ENCODE measurements at places on chromosomes 16 and 17.

GRCh38 chr17:44402564-44403172, 13.2 kb upstream of the ITGA2B start:
- DNase-seq = no peak

DNA sequence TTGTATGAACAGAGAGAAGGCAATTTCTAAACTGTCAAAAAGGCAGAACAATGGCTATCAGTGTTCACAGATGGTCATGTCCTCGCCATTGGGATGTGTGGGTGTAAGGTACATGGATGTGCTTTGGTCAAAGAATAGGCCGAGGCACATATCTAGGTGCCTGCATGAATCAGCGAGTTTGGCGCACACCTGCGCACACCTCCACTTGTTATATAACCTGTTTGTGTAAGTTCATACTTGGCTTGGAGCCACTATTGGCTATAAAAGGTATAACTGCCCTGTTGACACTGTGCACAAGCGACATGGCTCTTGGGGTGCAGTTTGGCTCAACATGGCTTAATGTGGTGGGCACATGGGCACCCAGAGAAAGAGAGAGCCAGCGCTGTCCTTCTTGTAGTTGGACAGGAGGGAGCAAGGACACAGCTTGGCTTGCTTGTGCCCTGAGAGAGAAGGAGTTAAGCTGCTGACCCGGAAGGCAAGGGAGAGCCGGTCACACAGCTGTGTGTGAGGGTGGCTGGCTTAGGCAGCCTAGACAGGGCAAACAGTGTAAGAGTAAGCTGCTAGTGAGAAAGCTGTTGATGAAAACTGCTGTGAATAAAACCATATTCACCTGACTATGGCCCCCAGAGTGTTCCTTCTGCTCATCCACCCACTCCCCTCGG, 499.1 kb downstream of the KCNJ2 start:
- DNase-seq = no peak

GRCh38 chr17:79211061-79211770, 136.6 kb downstream of the ENGASE start:
- no peak for DNase-seq

- DNase-seq = no peak
These were observed 1.6 kb downstream of the SPIRE2 start for GRCh38 chr16:89829630-89830437.

GRCh38 chr17:51046514-51047384, 73.9 kb downstream of the SPAG9 start:
- no peak for DNase-seq

DNA sequence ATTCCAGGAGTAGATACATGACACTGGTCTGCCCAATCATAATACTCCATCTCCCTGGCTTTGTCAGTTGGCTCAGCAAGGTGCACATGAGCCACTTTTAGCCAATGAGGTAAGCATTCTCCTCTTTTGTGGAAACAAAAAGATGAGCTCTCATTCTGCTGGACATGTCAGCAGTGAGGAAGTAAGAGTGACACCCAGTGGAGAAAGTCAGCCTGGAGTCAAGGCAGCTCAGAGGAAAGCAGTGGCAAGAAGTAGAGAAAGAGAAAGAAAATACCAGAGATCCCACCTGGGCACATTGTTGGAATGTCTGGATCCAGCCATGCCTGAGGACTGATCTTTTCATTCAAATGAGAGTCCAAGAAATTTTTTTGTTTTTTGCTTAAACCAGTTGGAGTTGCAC, 496.9 kb upstream of the C16orf82 start:
- DNase-seq = peak; percentile 4

DNA sequence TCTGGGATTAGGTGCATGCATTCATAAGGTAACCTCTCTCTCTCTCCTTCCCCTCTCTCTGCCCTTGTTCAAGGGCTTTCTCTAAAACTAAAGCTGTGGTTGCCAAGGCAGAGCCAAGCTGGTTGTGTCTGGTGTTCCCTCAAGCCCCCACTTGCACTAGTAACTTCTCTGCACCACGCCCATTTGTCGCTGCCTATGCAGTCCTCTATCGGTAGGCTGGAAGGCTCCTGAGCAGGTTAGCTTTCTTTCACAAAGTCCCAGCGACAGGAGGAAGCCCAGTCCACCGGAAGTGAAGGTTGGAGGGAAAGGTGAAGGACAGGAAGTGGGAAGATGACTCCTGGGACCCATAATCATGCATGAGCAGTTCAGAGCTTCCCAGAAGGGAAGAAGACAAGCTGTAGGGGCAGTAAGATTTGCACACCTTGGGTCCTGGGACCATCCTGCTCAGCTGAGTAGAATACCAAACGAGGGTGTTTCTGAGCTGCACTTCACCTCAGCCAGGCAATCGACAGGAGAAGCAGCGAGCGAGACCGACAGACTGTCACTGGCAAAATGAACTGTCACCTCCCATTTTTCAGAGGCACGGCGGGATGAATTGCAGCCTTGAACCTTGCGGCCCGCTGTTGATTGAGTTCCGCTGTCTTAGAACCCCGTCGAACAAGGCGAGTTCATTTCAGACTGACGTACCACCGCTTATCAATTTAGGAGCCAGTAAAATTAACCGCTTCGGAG, 14.7 kb upstream of the SKAP1 start:
- peak; percentile 29 for DNase-seq

GRCh38 chr16:89147085-89147817, 24.3 kb upstream of the CDH15 start:
- DNase-seq = no peak

GRCh38 chr17:13480877-13481276, 120.9 kb downstream of the HS3ST3A1 start:
- DNase-seq = no peak

GRCh38 chr16:88888057-88888456, 21.6 kb upstream of the PABPN1L start:
- DNase-seq = no peak

DNA sequence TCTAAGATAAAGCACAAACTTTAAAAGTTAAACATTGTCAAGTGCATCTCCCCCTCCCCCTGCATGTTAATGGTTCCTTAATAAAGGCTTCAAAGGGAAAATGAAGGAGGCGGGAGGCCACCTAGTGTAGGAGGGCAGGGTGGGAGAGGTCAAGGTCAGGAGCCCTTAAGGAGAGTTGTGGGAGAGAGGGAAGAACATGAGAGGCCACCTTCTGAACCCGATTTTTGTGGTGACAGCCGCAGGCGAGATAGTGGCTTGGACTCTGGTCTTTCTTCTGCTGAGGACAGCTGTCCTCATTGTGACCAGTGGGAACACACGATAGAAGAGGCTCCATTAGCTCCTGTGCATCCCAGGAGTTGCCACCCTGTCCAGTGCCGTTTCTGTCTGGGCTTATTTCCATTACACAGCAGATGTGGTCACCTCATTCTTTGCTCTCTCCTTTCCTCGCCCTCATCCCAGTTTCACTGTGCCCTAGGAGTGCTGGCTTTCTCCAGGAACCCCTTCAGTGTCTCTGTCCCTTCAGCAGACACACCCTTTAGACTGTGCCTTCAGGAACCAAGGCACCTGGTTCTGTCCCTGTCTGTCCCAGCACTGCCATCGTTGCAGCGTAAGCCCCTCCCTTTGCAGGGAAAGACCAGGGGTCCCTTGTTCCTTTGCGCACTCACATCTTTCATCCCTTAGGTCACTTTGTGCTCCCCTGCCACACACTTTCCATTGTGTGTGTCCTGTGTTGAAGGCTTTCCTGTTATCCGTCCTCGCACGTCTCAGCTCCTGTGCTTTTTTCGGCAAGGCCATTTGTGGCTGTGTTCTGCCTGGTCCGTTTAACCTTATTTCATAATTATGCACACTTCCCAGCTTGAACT, 7.5 kb downstream of the SEC14L1 start:
- no peak for DNase-seq

GRCh38 chr17:66345264-66345663, 42.9 kb downstream of the PRKCA start:
- no peak for DNase-seq

DNA sequence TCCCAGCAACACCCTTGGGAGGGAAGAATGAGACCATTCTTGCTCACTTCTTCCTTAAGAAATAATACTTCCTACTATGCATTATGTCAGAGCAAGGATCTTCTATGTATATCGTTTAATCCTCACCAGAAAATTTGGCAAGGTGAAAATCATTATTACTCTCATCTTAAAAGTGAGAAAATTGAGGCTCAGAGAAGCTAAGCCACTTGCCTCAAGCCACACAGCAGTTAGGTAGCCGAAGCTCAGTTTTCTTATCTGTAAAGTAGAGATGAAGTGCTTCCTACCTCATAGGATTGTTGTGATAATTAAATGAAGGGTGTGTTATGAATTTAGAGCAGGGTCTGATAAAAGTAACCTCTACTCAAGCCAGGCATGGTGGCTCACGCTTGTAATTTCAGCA, 368.9 kb upstream of the ASIC2 start:
- DNase-seq = no peak

GRCh38 chr17:46121165-46121764, 72.0 kb downstream of the KANSL1 start:
- no peak for DNase-seq

GRCh38 chr17:34314279-34314678, 5.0 kb upstream of the CCL8 start:
- DNase-seq = no peak

- DNase-seq = no peak
These were observed 55.7 kb downstream of the SYNRG start for GRCh38 chr17:37553401-37553966.

DNA sequence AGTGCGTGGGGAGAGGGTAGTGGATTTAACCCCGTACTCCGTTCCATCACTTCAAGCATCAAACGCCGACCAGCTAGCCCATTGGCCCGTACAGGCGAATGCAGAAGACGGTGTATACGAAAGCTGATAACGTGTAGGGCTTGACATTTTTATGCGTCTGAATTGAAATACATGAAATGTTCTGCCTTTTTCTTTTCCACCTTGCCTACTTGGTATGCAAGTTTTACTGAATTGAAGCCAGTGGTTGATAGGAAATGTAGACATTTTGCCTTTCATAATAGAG, 834 bp upstream of the STAT3 start:
- peak; percentile 93 for DNase-seq

DNA sequence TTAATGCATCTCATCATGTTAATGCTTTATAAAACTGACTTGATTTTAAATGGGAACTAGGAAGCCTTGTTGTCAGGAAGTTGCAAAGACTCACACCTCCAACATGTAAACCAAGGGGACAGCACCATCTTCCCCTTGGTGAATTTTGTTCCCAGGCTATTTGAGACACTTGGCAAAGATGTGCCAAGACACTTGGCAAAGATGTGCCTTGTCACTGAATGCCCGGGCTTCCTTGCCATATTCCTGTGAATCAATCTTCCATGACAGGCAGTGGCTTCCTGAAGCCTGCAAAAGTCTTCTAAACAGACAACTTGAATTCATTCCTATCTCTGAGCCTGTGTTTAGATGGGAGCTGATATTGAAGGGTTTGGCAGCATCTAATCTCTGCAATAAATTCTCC, 465.4 kb upstream of the C16orf82 start:
- DNase-seq = no peak

DNA sequence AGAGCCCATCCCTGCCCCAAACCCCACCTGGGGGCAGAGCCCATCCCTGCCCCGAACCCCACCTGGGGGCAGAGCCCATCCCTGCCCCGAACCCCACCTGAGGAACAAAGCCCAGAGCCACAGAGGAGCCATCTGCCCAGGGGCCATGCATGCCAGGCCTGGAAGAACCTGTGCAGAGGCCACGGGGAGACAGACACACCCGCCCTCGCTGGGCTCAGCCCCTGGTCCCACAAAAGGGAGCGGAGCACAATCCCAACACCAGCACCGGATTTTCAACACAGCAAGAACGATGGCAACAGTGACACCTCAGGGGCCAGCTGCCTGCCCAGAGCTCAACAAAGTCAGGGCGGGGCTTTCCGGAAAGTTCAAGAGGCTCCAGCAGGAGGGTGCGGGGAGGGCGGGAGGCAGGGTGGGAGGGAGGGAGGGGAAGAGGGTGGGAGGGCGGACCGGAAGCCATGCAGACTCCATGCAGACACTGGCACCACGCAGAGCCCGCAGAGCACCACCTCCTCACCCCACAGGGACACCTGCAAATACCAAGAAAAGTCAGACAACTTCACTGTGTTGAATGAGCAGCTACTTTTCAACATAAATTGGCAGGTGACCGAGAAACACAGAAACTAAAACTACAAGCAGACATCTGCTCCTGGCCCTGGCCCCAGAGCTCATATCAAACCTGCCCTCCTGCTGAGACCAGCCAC, 27.9 kb upstream of the C16orf95 start:
- DNase-seq = peak; percentile 44

- no peak for DNase-seq
These were observed 1.4 kb downstream of the YPEL2 start for GRCh38 chr17:59332749-59333377.

DNA sequence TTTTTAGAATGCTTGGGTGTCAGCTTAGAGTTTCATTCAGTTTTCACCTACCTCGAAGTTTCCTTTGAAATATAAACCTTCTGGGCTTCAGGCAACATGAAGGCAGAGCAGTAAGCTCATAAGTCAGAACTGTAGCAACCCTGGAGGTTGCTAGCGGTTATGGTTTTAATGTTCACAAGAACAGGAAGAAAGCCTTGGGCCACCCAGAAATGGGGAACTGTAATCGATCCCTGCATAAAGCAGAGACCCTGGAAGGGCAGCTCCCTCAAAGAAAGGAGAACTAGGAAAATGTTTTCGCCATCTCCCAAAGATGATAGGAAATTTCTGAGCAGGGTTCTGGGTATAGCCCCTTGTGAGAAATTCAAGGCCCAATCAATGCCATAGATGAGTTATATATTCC, 47.8 kb upstream of the RASL10B start:
- no peak for DNase-seq

DNA sequence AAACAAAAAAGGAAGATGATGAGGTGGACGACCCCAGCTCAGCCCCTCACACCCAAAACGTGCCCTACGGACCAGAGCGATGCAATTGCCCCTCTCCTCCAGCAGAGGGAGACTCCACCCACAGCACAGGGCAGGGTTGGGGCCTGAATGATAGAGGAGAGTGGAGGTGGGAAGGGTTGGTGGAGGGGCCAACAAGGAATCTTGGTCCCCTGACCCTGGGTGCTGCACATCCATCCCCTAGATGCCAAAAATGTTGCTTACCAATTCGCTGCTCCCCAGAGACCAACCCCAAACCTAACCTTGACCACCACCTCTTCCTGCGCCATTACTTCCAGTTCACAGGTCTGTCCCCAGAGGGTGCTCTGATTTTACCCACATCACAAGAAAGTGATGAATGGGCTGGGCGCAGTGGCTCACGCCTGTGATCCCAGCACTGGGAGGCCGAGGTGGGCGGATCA, 12.9 kb downstream of the P2RX5 start:
- DNase-seq = peak; percentile 57
